ENCODE measurements at places on chromosomes 2 and 18.

DNA sequence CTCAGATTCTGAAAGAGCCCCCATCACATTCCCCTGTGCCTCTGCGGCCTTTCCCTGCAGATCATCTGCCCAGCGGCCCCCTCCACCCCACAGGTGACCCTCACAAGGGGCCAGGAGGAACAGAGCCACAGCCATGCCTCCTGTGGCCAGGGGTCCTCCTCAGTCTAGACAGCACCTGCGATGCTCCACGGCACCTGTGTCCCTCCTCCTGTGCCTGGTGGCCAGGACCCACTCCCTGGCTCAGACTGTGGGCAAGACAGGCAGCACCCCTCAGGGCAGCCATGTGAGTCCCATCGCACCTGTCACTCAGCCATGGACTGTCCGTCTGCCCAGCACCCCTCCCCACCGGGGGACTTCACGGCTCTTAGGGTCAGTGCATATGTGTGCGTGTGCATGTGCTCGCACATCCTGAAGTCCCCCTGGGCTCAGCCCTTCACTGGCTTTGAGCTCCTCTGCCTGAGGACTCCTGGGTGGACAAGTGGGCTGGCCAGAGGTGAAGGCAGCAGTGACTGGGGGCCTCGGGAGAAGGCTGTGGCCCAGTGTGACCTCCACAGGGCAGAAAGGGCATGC lies 237.7 kb downstream of the ATAD2B start:
- no peak for DNase-seq

- DNase-seq: no peak
Measured at GRCh38 chr2:77458216-77458615, 64.0 kb downstream of the LRRTM4 start.

DNA sequence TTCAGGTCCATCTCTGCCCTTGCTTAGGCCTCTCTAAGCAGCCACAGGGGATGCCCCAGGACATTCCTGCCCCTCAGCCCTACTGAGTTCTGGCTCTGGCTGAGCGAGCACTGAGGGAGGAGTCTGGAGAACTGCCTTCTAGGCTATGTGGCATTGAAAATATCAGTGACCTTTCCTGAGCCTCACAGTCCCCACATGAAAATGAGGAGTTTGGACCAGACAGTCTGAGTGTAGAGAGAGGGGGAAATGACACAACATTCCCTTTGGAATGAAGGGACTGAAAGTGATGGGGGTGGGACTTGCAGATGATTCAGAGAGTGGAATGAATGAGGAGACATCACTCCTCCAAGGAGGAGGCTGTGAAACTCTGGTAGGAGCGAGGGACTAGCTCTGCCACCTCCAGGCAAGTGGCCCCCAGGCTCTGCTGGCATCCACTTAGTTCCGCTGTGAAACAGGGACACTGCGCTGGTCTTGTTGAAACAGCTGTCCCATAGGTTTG lies 8.0 kb downstream of the TNS1 start:
- no peak for DNase-seq

GRCh38 chr18:23226930-23227725 lies 91.8 kb downstream of the CABLES1 start:
- no peak for DNase-seq

DNA sequence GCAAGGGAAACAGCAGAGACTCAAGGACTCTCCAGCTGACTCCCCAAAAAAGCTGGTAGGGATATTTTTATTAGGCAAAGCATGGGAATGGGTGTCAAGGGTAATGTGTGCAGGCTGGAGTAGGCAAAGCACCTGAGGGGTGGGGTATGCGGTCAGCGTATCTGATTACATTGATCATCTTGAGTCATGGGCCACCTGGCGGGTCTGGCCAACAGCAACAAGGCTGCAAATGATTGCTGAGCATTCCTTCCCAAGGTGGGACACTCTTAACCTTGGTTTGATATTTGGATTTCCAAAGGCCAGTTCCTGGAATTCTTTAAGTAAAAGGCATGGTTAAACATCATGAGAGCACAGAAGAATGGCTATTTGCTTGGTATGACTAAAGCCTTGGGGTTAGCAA lies 32.6 kb upstream of the CCBE1 start:
- no peak for DNase-seq

DNA sequence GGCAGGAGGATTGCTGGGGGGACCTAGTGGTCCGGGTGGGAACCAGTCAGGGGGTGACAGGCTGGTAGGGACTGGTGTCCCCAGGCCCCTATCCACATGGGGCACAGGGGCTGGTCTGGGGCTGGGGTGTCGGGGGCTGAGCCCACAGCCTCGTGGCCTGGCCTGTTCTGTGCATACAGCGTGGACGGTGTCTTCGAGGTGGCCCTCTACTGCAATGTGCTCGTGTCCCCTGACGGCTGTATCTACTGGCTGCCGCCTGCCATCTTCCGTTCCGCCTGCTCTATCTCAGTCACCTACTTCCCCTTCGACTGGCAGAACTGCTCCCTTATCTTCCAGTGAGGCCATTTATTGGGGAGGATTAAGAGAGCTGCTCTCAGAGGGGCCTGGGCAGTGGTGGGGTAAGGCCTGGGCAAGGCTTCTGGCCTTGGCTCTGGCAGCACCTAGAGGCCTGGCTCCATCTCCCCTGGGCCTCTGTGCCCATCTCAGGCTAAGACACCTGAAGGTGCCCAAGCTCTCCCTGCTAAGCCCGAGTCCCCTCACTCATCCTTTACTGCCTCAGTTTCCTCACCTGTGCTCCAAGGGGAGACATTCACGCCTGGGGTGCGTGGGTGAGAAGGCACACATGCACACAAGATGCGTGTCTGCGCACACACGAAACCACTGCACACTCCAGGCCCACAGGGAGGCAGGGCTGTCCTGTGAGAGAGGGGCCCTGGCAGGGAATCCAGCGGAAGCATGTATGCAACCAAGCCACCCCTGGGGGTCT lies 1.9 kb downstream of the CHRNG start:
- DNase-seq: no peak

- DNase-seq: no peak
Measured at GRCh38 chr2:169046440-169047151, 15.5 kb upstream of the ABCB11 start.

DNA sequence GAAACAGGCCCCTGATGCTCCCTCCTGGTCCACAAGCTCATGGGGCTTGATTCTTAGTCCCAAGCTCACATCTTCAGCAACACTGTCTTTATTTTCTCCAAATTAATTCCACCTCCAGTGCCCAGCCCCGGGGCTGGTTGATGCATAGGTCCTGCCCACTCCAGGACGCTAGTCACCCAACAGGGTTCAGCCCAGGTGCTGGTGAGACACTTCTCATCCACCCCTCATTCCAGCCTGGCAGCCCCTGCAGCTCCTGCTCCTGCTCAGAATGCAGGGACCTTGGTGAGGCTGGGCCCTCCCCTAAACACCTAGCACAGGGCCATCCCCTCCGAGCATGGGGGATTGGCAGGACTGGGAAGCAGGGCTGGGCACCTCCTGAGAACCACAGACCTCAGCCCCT lies 25.7 kb downstream of the STEAP3 start:
- DNase-seq: no peak

DNA sequence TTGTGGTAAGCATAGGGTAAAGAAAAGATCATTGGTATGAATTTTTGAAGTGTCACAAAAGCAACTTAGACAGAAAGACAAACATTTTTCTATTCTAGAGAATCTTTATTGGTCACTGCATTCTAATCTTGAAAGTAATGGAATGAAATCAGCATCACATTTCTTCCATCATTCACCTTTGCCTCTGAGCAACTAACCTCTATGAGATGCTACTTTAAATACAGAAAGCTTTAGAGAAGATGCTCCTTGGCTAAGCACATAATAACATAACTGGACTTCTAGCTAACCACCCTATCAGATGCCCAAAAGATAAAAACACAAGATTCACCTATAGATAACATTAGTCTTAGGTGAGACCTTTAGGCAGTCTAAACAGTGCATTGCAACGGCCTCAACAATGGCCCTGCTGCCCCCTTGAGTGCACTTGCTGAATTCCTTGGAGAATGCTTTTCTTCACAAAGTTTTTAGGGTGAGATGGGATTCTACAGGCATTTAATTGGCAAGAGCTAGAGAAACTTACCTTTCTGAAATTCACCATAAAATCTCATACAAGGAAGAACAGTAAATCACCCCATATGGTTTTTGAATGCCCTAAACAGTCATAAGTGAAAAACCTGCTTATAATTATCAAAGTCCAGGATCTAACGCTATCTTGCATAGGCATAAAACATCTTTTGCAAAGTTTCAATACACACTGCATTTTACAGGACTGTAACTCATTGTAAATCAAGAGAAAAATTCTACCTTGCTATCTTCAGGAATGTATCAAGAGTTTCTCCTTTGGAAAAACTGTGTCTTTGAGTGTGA lies 791.3 kb upstream of the CHAC2 start:
- no peak for DNase-seq

- no peak for DNase-seq
Measured at GRCh38 chr2:60867848-60868247, 13.5 kb upstream of the REL start.

DNA sequence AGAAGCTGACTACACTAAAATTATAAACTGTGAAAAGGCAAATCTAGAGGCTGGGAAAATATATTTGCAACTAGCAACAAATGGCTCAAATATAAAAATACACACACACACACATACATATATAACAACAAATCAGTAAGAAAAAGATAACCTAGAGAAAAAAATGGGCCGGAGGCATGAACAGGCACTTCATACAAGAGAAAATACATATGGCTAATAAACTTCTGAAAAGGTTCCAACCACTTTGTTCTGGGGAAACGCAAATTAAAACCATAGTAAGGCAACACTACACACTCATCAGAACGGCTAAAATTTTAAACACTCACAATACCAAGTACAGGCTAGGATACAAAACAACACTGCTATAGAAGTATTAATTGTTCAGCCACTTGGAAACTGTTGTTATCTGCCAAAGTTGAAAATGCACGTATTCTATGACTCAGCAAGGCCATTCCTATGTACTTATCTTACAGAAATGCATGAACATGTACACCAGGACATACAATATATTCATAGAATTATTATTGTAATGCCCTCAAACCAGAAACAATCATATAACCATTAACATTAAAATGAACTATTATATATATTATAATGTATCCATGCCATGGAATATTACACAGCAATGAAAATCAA lies 15.6 kb downstream of the WDSUB1 start:
- DNase-seq: no peak

GRCh38 chr2:239339726-239340601 lies 60.9 kb downstream of the HDAC4 start:
- DNase-seq: no peak

- no peak for DNase-seq
Measured at GRCh38 chr2:63589148-63589958, 590 bp downstream of the MDH1 start.

DNA sequence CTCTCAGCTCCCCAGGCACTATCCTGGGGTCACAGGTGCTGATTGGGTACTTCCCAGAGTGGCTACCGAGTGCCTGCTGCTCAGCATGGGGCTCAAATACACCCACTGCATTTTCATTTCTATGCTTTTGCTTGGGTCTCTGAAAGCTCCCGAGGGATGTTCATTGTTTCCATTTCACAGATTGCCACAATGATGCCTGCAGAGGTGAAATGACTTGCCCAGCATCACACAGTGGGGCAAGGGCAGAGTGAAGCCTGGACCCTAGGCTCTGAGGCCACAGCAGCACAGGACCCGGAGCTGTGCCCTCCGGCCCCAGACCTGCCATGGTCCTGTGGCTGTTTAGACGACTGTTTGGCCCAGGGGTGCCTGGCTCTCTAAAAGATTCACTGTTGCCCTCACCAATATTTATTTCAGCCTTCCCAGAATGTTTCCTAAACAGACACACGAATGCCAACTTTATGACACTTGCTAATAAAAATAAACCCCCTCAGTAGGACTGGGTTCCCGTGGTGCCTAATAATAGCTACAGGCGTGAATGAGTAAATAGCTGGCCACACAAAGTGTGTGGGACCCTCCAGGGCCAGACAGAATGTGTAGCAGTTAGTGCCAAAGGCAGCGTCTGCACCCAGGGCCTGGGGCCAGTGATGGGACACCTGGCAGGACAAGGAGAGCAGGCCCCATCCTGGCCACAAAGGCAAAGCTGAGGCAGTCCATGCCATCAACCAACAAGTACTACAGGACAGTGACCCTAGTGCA lies 11.5 kb upstream of the ST8SIA5 start:
- DNase-seq: no peak

DNA sequence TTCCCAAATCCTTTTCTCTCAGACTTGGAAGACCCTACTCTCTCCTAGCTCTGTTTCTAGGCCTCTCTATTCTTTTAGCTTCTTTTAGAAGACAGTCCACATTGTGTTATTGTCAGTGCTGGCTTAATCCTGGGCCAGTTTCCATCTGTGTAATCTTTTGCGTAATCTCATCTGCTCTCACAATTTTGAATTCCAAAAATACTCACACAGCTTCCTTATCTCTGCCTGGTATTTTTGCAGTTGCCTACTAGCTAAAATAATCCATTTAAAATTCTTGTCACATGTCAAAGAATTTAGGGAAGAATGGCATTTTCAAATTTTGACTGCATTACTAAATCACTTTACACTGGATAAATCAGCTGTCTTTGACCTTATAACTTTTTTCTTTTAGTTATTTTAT lies 200.6 kb upstream of the MEX3C start:
- DNase-seq: no peak

- no peak for DNase-seq
Measured at GRCh38 chr2:16224298-16225045, 284.1 kb downstream of the MYCN start.

- no peak for DNase-seq
Measured at GRCh38 chr2:213175673-213176247, 24.3 kb upstream of the IKZF2 start.

DNA sequence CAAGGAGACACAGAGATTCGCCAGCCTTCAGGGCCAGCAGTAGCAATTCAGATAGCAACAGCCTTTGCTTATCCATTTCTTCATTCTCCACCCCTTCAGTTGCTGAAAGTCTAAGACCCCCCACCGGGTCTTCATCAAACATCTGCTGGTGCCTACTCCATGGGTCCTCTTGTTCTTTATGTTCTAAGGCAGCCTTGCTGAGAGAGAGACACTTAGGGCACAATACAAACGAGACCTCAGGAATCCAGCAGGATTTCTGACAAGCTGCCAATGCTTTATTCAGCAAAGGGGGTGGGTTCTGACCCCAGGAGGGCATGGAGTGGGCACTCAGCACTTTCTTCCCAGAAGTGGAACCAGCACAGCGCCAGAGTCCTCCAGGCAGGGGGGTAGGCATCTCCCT lies 36.2 kb upstream of the CNGA3 start:
- DNase-seq: no peak

Measured in activated T-cell treated with anti-CD3 and anti-CD28 coated beads for 48 hours (primary cell).